NCI-H526 treated with DMSO at 0.1 percent for 48 hours (cell line): ENCODE measurements at places on chromosomes 1 and 21.
A peak's percentile ranks its signal among the peaks of the same experiment; 100 is the strongest.

DNA sequence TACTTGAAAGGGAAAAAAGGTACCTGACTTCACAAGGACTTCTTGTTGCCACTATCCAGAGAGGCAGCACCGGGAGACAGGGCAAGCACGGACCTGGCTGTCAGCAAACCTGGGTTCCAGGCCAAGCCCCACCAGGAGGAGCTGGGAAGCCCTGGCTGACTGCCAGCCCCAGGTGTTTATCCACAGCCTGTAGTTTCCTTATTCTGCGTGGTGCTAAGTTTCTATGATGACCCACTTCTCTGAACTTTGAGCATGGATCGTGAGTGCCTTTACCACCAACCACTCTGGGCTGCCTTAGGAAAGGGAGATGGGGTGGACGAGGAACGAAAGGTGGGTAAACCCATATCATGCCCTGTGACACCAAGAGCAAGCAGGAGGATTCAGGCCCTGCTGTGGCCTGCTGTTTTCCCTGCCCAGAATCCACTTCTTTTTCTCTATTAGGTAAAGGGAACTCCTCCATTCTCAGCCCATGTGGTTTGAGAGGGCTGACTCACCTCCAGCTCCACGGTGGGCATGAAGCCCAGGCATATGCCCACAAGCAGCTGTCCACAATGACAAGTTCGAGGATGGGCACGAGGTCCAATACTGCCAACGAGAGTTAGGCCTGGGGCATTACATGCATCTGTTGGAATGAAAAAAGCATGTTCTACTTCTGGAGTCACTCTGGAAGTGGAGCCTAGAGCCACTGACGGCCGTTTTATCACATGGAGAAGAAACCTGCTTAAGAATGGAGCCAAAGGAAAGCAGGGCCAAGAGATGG is 20.3 kb downstream of the TSPAN2 start:
- no peak for DNase-seq

DNA sequence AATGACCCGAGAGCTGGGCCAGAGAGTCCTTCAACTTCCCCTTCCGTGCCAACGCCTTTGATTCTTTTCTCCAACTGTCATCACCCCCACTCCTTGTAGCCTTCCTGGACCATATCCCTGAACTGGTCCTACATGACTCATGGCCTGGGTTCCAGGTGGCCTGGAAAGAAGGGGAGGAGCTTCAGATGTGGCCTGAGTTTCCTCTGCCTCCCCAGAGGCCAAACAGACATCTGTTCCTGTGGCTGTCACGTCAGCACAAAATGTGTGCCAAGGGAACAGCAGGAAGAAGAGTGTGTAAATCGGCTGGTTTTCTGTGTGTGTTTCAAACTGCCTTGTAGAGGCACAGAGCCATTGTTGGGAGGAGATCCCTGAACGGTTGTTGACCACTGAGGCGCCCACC is 24.9 kb upstream of the KIRREL1 start:
- DNase-seq = no peak

DNA sequence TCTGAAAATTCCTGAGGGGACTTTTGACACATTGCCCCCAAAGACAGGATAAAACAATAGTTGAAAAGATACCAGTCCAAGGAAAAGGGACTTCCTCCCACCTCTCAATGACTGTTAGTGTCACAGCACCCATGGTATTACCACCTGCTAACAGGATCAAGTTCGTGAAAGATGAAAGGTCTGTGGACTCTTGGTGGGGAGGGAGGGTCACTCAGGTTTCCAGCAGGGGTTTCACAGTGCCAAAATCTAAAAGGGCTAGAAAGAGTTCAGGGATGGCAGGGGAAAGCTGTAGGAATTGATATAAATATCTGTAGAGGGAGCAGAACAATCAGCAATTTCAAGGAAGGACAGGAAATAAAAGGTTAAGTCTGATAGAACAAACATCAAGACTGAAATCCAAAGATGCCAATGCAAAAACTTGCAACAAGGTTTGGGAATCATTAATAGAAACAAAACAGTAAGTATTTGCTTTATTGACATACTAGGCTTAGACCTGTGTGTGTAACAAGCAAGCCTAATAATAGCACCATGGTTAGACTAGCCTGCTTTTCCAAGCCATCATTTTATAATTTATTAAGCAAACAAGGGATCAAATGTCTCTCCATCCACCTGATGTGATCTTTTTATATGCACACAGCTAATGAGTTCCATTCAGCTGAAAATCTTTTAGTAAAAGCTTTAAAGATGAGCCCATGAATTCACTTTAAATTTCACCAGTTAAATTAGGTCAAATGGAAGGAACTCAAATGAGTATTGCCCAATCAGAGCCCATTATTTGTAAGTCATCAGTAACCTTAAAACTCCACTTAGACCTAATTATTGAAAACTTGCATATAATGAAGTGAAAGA is 3.7 kb downstream of the MCL1 start:
- DNase-seq = peak; percentile 66

- DNase-seq = no peak
Observed at GRCh38 chr1:26703478-26703877, 7.7 kb downstream of the ARID1A start.

- DNase-seq = no peak
Observed at GRCh38 chr1:226804907-226805759, 65.3 kb upstream of the PSEN2 start.

GRCh38 chr21:40177979-40178378 is 310.7 kb downstream of the PCP4 start:
- DNase-seq = no peak

- DNase-seq = no peak
Observed at GRCh38 chr1:236345728-236346127, 48.4 kb upstream of the EDARADD start.
